Hepatic stellate cell (primary cell): ENCODE measurements at places on chromosomes 11 and 22.

- no peak for DNase-seq
Measured at GRCh38 chr11:119501777-119502405, 78.9 kb upstream of the THY1 start.

GRCh38 chr11:68242616-68243015, 29.2 kb downstream of the C11orf24 start:
- DNase-seq: no peak

GRCh38 chr11:72439455-72439854, 5.1 kb upstream of the CLPB start:
- DNase-seq: peak; percentile 32

GRCh38 chr11:31910950-31911576, 99.9 kb upstream of the PAX6 start:
- no peak for DNase-seq

GRCh38 chr22:37259540-37260029, 15.5 kb upstream of the RAC2 start:
- peak; percentile 62 for DNase-seq

GRCh38 chr11:13629779-13630178, 38.7 kb upstream of the FAR1 start:
- no peak for DNase-seq

GRCh38 chr11:113019711-113020110, 58.5 kb downstream of the NCAM1 start:
- no peak for DNase-seq

GRCh38 chr11:19441752-19442553, 201.2 kb upstream of the E2F8 start:
- DNase-seq: peak; percentile 89

DNA sequence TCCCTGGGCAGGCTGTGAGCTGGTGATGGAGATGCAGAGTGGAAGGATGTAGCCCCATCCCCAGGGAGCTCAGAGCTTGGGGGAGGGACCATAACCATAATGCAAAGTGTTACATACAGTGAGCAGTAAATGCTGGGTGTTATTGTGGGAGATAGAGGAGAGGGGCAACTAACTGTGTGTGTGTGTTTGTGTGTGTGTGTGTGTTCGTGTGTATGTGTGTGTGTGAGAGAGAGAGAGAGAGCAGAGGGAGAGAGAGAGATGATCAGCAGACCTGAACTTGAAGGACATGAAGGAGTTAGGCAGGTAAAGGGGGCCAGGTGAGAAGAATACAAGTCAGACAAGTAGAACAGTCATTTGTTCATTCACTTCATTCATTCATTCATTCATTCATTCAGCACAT, 74.2 kb downstream of the CACNG2 start:
- no peak for DNase-seq

- no peak for DNase-seq
Measured at GRCh38 chr11:47276923-47277322, 7.0 kb downstream of the MADD start.

DNA sequence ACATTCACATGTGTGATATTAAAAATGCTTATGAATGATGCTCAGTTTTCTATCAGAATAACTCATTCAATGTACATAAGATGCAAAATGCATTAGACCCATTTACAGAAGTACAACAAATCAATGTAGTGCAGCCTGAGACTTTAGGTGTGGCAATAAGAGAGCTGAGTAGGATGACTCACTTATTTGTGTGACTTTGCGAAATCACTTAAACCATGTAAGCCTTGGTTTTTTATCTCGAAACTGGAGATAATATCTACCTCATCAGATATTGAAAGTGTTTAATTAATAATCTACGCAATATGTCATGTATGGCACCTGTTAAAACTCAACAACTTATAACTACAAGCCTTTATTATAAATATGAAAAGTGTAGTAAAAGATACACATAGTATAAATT, 105.7 kb upstream of the LUZP2 start:
- DNase-seq: no peak

GRCh38 chr11:133515107-133515506, 17.2 kb downstream of the OPCML start:
- no peak for DNase-seq

GRCh38 chr11:126695293-126695692, 305.3 kb downstream of the KIRREL3 start:
- peak; percentile 37 for DNase-seq

DNA sequence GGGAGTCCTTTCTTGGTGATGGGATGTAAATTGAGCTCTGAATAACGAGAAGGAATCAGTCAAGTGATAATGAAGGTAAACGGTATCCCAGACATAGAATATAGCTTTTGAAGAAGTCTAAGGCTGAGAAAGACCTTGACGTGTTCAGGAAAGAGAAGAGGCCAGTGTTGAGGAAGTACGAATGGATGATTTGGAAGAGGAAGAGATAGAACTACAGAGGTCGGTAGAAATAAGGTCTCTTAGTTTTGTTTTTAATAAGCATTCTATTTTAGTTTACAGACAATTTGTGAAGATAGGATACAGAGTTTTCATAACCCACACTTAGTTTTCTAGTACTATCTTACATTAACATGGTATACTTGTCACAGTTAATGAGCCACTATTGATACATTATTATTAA, 1598.1 kb downstream of the FAM181B start:
- no peak for DNase-seq

- DNase-seq: no peak
Measured at GRCh38 chr22:50292643-50293440, 14.6 kb downstream of the PLXNB2 start.

- peak; percentile 70 for DNase-seq
Measured at GRCh38 chr11:63536669-63537292, at the start of gene PLAAT4. Gene PLAAT4, plus strand, starts transcription at chr11:63536808. Its CDS starts 61 bp downstream, at chr11:63536869.

GRCh38 chr11:70826541-70827335, 425.6 kb downstream of the SHANK2 start:
- peak; percentile 49 for DNase-seq

DNA sequence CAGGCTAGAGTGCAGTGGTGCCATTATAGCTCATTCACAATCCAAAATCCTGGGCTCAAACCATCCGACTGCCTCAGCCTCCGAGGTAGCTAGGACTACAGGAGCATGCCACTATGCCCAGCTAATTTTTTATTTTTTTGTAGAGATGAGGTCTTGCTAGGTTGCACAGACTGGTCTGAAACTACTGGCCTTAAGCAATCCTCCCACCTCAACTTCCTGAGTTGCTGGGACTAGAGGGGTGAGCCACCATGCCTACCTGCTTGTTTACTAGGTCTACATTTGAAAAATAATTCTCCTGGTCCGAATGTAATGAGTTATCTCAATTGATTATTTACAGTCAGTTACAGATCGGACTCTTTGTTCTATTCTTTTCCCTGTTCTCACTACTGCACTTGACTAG, 22.0 kb downstream of the TAF1D start:
- no peak for DNase-seq

DNA sequence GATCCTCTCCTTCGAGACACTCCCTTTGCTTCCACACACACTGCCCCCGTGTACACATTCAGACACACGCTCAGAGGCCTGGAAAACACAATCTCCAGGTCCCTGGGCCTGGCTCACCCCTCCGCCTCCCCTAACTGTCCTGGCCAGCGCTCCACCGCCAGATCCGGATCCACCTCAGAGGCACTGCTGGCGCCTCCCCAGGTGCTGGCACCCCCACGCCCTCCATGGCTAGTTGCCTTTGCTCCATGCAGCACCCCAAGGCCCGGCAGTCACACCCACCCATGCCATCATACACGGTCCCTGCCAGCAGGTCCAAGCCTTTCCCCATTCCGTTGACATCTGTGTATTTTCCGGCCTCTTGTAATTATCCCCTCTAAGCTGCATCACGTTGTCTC, 11.1 kb downstream of the SPTBN2 start:
- DNase-seq: no peak

DNA sequence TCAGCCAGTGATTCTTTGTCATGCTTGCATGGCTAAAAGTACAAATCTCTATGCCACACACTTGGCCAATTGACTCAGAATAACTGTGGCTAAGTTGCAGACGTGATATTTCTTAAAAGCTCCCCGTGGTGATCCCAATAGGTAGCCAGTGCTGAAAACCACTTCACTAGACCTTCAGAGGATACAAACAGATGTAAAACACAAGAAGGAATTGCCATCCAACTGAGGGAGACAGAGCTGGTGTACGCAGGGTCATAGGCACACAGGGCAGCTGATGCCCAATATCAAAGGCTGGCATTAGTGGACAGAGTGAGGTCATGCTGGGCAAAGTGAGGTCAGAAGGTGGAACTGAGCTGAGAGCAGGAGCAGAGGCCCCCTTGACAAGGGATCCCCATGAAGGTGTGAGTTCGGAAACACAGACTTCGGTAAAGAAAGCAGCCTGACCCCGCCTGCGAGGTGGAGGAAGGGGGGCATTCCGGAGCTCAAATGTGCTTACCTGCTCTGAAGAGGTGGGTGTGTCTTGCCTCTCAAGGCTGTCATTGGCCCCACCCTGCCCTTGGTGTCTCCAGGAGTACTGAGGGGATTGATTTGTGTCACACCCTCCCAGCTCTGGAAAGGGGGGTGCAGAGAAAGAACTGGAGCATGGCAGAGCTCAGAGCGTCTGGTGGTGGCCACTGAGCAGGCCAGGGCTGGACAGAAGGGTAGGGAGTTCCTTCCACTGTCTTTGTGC, 344.9 kb upstream of the B3GAT1 start:
- DNase-seq: no peak

DNA sequence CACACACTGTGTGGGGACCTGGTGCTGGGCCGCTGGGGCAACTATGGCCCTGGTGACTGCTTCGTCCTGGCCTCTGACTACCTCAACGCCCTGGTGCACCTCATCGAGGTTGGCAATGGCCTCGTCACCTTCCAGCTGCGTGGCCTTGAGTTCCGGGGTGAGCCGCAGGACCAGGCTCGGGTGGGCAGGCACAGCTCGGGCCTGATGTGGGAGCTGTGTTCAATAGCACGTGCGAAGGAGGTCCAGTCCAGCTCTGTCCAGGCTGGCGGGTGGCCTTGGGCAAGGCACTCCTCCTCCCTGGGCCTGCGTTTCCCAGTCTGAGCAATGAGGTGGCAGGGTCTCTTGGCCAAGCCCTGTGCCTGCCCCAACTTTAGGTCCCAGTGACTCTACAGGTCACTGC, 8.3 kb upstream of the SIPA1 start:
- no peak for DNase-seq

DNA sequence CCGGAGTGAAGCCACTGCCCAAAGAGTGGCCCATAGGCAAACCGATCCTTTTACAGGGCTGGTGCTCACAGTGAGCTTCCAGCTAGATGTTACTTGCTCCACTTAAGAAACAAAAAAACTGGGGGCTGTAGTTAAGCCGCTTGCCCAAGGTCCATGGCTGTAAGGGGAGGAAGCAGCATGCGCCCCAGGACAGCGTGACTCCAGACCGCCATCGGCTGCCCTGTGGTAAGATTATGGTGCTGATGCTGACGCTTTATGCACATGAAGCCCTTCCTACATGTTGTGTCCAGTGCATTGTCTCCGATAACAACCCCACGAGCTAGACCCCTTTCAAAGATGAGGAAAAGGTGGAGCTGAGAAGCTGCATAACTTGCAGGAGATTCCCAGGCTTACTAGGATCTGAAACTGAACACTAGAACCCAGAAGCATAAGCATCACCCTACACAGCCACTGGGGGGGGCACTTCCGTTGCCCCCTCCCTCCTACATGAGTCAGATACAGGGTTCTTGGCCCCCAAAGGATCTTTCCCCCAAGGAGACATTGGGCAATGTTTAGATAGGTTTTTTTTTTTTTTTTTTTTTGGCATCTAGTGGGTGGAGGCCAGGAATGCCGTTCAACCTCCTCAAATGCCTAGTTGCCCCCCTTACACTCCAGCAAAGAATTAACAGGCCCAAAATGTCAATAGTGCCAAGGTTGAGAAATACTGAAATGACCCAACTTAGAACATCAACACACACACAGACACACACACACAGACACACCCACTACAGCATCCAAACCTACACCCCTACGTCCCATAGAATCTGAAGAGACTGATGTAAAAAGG, 53.9 kb downstream of the MN1 start:
- no peak for DNase-seq

DNA sequence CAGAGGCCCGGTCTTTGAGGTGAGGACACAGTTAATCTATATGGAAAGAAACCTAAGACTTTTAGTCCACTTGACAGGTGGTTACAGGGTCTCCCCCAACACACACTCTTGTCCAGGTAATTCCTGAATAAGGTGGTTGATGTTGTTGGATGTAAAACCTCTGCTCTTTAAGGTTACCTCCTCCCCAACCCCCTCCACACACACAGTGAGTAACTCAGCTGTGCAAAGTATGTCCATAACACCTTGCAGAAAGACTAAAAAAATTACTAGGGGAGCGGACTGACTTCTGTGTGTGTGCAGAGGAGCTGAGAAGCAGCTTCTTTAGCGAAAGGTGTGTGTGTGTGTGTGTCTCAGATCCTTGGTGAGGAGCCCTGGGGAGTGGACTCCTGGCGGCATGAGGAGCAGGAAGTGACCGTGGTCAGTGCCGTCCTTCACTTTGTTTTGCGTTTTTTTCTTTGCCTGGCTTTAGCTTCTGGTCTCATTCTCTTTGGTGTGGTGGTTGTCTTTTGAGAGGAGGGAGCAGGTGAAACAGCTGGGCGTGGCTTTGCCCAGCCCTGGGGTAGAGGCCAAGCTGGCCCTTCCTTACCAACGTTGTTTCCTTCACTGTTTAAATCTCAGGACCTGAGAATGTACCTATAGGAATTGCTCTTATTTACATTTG, 1.7 kb downstream of the ZBED4 start:
- no peak for DNase-seq

- no peak for DNase-seq
Measured at GRCh38 chr22:25942856-25943411, 200.9 kb downstream of the MYO18B start.

DNA sequence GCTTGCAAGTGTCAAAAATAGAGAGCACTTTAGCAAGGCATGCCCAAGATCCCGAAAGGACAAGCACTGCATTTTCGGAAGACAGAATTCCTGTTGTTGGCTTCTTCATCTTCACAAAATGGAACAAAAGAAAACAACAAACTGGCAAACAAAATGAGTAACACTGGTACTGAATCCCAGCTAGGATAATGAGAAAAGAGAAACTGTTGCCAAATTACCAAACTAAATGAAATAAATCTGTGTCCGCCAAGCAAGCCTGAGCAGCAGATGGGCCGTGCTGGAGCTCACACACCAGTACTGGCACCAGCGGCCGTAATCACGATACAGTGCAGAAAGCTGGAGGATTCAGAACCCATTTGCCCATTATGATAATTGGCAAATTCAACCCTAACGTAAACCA, 30.6 kb downstream of the TUB start:
- no peak for DNase-seq

- DNase-seq: no peak
Measured at GRCh38 chr11:72951888-72952287, 137.7 kb downstream of the ATG16L2 start.

DNA sequence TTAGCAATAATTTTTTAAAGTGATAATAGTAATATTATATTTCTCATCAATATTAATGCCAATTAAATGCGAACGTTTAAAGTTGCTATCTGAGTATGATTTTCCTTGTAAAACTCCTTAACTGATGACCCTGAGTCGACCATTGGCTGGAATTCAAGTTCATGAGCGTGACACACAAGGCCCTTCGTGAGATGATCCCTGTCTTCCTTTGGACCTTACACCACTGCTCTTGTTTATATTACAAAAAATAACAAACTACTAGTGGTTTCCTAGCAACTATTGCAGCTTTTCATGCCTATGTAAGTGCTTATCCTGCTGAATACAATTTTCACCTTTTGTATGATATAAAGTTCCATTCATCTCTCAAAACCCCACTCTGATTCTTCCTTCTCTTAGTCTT, 752.9 kb downstream of the CNTN5 start:
- DNase-seq: peak; percentile 42

- no peak for DNase-seq
Measured at GRCh38 chr11:17268902-17269301, 7.6 kb upstream of the NUCB2 start.

- no peak for DNase-seq
Measured at GRCh38 chr11:72119198-72119597, 6.7 kb upstream of the ANAPC15 start.

- DNase-seq: no peak
Measured at GRCh38 chr22:38016182-38017151, 32.1 kb upstream of the SOX10 start.
